Dermis microvascular lymphatic vessel endothelial cell (primary cell): ENCODE measurements at places on chromosomes 1 and 21. TPM values are rescaled to one million over a fixed set of nuclear protein-coding genes. Genes with fewer than 3 reads are reported as not detected.

DNA sequence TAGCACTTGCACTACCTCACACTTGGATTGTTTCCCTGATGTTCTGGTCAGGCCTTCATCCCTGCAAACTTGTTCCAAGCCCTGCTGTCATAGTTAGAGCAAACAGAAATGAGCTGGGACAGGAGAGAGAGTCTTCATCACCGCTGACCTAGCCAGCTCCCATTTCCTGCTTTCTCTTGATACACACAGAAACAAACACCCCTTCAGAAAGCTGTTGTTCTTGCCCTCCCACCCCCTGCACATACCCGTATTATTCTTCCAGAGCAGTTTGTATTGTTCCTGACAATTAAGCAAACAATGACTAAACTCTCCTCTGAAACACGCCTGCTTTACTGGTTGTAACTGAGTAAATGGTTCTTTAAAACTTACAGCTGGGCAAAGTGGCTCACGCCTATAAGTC, 2.9 kb upstream of the SYT2 start:
- DNase-seq = no peak

ATP1A4 gene
- not detected in 2 replicates for total RNA-seq

DNA sequence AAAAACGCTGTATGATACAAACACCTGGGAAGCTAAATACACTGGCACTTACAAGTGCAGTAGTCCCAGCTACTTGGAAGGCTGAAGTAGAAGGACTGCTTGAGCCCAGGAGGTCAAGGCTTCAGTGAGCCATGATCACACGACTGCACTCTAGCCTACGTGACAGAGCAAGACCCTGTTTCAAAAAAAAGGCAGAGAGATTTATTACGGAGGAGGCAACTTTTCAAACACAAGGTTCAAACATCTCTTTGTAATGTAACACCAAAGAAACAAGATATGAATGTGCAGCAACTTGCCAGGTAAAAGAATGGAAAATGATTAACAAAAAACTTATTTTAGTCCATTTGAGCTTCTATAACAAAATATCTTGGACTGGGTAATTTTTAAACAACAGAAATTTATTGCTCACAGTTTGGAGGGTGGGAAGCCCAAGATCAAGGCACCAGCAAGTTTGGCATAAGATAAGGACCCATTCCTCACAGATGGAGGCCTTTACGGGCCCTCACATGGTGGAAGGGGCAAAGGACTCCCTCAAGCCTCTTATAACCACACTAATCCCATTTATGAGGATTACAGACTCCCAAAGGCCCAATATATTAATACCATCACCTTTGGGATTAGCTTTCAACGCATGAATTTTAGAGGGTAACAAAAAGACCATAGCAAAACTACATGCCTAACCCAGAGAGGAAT, 73.3 kb downstream of the EVI5 start:
- no peak for DNase-seq

HUNK gene
- under 0.01 TPM in 2 replicates for total RNA-seq

DNA sequence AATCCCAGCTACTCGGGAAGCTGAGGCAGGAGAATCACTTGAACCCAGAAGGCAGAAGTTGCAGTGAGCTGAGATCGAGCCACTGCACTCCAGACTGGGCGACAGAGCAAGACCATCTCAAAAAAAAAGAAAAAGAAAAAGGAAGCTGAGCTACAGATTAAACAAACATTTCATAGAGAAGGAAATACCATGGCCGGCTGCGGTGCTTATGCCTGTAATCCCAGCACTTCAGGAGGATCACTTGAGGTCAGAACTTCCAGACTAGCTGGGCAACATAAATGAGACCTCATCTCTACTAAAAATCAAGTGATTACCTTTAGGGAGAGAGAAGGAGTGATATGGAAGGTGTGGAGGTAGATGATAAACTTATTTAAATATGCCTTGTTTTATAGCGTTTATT, 14.0 kb upstream of the CFAP126 start:
- DNase-seq = no peak

OR2T33 gene
- total RNA-seq = not detected in 2 replicates

GRCh38 chr1:225824533-225824941, 14.6 kb downstream of the EPHX1 start:
- no peak for DNase-seq

IVL gene
- not detected in 2 replicates for total RNA-seq

LMX1A gene
- total RNA-seq = not detected in 2 replicates

- DNase-seq = no peak
These were observed 4.6 kb upstream of the DDOST start for GRCh38 chr1:20665726-20666125.

NKAIN1 gene
- under 0.01 TPM in 1 of 2 replicates, not detected in the other for total RNA-seq

GRCh38 chr1:200909757-200910239, 15.1 kb downstream of the INAVA start:
- DNase-seq = no peak

- no peak for DNase-seq
These were observed 180.4 kb upstream of the KLHDC7A start for GRCh38 chr1:18300376-18300775.

STIL gene
- 4.6 and 7.2 TPM in 2 replicates for total RNA-seq

- DNase-seq = no peak
These were observed 62.9 kb upstream of the SDC3 start for GRCh38 chr1:30971496-30971895.

- DNase-seq = no peak
These were observed 116.2 kb upstream of the FGGY start for GRCh38 chr1:59180735-59181134.

GRCh38 chr21:43886565-43886964, 21.5 kb downstream of the AGPAT3 start:
- no peak for DNase-seq

LGR6 gene
- total RNA-seq = not detected in 2 replicates

- no peak for DNase-seq
These were observed 3.8 kb upstream of the RGS13 start for GRCh38 chr1:192632188-192632587.

DNA sequence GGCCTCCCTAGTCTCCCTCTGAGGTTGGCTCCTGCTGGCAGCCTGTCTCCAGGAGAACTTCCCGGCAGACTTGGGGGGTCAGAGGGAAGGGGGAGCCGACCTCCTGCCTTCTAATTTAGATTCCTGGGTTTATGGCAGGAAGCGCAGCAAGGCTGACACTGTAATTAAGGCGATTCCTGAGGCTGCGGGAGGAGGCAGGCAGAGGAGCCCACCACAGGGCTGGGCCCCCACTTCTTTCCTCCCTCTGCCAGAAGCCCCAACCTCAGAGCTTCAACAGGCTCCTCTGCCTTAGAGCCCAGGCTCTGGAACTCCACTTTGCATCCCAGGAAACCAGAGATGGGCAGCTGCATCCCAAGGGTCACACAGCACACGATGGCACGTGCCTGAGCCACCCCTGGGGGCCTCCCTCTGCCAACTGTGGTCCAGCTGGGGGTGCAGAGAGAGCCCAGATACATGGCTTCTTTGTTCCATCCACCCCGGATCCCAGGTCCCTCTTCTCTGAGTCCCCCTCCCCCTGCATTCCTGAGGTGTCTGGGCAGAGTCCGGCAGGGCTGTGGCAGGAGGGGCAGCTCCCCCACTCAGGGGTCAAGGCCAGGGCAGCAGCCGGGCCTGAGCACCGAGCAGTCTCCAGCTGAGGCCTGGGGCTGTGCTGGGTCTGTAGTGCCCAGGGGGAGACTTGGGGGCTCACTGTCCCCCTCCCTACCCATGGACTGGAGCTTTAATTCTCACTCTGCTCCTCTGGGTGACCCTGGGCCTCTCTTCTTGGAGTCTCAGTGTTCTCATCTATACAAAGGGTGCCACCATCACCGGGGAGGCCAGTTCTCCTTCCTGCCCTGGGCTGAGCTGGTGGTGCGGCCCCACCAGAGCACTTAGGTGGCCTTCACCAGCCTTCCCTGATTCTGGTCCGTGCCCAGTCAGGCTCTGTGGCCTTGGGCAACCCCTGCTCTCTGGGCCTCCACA, 39.4 kb upstream of the FAM131C start:
- no peak for DNase-seq

BCAR3 gene
- 25.2 and 39.3 TPM in 2 replicates for total RNA-seq

GRCh38 chr1:13916530-13916929, 216.5 kb downstream of the PRDM2 start:
- DNase-seq = no peak

DNA sequence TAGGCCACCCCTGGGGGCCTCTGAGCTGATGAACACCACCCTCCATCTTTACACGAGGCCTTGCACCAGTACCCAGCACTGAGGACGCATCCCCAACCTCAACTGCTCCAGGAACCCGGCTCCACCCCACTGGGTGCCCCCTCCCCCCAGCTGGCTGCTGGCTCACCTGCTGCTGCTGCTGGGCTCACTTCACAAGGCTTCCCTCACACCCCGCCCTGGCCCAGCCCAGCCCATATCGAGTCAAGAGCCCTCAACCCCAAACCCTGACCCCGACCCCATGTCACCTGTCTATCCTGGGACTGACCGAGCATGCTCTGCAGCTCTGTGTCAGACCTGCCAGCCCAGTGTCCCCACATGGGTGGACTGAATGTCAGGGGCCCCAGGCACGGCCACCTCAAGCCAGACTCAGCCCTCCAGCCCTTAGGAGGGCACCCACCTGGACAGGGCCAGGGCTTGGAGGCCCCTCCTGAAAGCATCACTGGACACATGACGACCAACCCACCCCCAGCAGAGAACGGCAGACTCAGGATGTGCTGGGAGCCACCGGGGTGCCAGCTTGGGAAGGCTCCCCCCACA, 21.4 kb downstream of the WNT9A start:
- no peak for DNase-seq

- DNase-seq = no peak
These were observed 5.1 kb downstream of the NT5C1A start for GRCh38 chr1:39666772-39667171.

- DNase-seq = no peak
These were observed 59.7 kb upstream of the TNFSF4 start for GRCh38 chr1:173266841-173267240.

AK4 gene
- 16.6 and 23.5 TPM in 2 replicates for total RNA-seq

DNA sequence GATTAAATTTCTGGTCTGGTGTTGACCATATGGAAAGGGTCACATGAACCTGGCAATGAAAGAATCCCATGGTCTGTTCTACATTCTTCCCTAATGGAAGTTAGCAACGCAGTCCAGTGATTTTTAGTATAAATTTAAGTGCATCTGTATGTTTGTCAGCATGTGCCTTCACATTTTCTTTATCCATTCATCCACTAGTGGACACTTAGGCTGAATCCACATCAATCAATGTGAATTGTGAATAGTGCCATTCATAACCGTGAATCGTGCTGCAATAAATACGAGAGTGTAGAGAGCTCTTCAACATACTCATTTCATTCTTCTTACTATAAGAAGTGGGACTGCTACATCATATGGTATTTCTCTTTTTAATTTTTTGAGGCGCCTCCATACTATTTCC, 12.7 kb upstream of the IFI16 start:
- no peak for DNase-seq

DNA sequence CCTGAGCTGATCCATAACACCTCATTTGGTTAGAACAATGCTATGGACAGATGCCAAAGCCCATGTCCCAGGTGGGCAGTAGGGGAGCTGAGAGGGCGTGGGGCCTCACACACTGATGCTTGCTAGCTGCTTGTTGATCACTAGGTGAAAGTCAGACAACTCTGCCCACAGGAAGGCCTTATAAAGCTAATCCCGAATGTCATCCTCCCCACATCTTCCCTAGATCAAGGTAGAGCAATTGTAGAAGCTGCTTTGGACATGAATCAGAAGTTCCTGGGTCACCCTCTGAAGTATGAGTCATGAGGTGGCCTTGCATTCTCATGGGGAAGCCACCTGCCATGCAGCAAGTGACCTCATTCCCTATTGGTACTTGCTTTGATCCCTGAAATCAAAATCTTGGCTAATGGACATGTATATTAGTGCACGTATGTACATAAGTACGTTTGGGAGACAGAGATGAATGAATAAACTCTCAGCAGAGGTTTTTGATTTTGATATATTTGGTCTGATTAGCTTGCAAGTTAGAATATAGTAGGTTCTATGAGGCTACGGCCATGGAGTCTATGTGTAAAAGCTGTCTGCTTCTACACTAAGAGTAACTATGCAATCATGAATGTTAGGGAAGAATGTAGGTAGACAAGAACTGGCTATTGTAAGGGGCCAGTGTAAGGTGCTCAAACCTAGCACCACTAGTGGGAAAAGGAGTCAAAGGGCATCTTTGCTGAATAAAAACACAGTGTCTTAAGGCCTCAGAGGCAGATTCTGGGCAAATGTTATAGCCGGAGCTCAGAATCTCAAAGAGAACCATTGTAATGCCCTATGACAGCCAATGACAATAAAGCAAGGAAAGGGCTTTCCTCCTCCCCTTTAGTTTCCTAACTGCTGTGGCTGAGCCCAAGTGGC, 52.6 kb downstream of the ABCA4 start:
- DNase-seq = peak; percentile 98

GRCh38 chr1:175521249-175522040, 221.9 kb downstream of the TNR start:
- DNase-seq = peak; percentile 71

S100A5 gene
- not detected in 2 replicates for total RNA-seq
